Activated effector memory CD4-positive, alpha-beta T cell treated with anti-CD3 and anti-CD28 coated beads, Interleukin-2, amount 50 U/mL, for 16 hours (primary cell): ENCODE measurements at places on chromosomes 12 and 14.

GRCh38 chr12:18797604-18798003 lies 59.7 kb downstream of the CAPZA3 start:
- DNase-seq = no peak

DNA sequence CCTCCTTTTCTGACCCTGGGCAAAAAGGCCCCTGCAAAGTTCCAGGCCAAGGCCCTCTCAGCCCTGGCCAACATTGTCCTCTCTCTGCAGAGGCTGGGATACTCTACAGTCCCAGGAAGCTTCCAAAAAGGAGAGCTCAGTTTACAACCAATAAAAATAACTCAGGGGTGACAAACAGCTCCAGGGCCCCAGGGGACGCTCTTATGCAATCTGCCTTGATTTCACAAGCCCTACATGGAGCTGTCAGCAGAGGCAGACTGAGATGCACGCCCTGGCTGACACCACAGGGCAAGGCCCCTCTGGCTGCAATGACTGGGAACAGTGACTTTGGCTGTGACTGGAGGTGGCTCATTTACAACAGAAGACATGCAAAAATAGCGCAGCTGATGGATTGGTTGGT lies 129.0 kb upstream of the MED13L start:
- DNase-seq = no peak

- DNase-seq = peak; percentile 74
Measured at GRCh38 chr12:71780237-71780822, 25.7 kb downstream of the RAB21 start.

DNA sequence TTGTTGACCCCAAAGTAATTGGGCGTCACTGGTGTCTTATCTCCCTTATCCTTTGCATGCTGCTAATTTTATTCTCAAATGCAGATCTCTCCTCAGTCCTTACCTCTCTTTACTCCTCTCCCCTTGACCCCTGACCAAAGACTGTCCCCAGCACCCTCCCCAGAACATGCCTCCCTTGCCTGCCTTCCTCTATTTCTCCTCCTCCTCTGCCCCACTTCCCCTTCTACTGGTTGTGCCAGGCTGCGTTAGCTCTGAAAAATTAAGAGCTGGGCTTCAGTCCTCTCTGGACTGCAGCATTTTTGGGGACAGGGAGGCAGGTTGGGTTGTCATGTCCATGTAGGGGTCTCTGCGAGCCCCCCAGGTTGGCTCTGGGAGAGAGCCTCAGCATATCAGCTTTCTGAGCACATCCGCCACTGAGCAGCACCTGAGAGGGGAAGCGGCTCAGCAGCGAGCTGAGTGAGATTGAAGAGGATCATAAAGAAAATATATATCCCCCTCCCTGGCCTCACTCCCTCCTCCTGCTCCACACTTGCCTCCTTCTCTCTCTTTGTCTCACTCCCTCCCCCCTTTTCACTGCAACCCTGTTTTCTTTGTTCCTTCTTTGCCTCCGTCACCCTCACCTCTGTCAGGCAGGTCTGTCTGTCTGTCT lies 6.4 kb upstream of the CISTR start:
- no peak for DNase-seq

GRCh38 chr14:76428611-76429010 lies 52.7 kb downstream of the ESRRB start:
- DNase-seq = no peak

DNA sequence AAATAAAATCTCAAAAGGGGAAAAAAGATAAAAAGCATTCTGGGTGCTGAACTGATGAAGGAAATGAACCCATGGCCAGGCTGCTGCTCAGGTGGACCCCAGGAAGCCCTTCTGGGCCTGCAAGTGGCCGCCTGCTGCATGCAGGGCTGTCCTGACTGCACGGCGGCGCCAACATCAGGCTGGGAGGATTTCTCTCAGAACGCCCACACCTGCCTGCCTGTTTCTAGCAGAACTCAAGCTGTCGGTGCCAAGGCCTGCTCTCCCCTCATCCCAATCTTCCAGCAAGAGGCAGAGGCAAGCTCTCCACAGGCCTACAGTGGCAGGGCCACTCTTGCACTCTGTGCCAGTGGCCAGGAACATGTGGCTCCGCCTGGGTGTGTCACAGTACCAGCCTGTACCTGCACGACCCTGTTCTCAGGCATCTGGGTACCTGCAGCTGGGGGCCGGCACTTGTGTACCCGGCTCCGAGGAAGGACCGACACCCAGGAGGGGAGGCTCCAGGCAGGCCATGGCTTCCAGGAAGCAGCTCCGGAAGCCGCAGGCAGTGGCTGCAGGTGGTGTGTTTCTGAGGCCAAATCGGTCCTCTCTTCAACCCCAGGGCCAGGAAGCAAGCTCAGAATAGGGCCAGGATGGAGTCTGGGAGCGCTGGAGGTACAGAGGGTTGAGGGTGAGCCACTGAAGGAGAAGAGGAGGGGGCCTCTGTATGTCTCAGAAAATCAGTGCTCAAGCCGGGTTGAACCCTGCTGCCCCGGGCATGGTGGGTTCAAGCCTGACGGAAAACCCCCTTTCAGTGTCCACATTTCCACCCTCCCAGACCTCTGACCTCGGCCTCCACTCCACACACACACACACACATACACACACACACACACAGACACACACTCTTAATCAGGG lies 2.5 kb upstream of the INF2 start:
- no peak for DNase-seq
